Pulmonary artery endothelial cell (primary cell): ENCODE measurements at places on chromosomes 6 and 20. TPM values are rescaled to one million over a fixed set of nuclear protein-coding genes. Genes with fewer than 3 reads are reported as not detected.

- DNase-seq = no peak
These were observed 268.5 kb upstream of the FOXQ1 start for GRCh38 chr6:1043458-1043836.

GRCh38 chr6:35044761-35045421 lies 96.2 kb downstream of the TCP11 start:
- peak; percentile 88 for DNase-seq

GRCh38 chr6:2441601-2442475 lies 196.4 kb upstream of the GMDS start:
- DNase-seq = no peak

- DNase-seq = no peak
These were observed 1.2 kb downstream of the ABHD12 start for GRCh38 chr20:25389401-25389857.

DNA sequence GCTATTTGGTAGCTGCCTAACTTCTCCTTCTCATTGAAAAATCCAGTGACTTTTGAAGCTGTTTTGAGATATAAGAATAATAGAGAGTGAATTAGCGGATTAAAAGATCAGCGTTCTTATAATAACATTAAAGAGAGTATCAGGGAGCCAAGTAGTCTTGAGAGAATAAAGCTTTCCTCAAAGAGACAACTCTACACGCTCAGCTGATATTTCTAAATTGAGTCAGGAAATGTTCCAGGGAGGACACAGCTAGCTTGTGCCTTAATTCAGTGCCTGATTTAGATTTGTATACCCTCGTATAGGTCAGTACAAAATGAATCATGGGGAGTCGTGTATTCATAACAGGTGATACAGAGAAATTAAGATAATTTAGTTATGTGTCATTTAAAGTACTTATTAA lies 75.1 kb upstream of the QKI start:
- no peak for DNase-seq

DNA sequence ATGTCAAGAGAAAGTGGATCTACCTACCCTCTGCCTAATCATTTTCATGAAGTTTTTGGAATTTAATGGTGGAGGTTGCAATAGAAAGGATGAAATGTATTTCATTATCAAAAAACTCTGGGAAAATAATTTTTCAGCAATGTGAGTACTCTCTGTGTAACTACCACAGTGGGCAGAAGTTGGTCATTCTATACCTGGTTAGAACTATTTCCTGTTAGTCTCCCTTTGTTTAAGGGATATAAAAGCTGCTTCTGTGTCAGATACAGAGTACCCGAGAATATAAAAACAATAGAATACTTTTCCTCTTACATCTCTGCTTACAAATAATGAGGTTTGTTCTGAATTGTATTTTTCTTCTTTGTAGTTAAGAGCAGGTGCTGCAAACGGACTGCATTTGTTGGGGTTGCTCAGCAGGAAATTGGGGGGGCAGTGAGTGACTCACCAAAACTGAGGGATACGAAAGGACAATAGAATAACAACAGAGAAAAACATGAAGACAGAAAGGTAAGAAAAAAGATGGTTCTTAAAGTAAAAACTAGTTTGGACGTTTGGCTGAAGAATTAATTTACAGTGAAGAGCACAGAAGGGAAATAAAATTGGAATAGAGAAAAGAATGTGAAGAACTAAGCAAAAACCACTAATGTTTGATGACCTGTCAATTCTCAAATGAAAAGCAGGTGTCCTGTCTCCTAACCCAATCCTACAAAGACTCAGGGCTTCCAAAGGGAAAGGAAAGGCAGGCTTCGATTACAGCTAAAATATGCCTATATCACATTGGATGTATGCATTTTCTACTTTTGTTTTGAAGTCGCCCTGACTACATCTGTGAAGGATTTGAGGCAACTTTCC lies 703.1 kb downstream of the RFPL4B start:
- DNase-seq = peak; percentile 70

The RAET1E gene
- total RNA-seq = under 0.01 and 0.07 TPM in 2 replicates

The TSBP1 gene
- total RNA-seq = not detected in 2 replicates

The NRSN2 gene
- 15.2 and 19.0 TPM in 2 replicates for total RNA-seq

The ANKRD66 gene
- total RNA-seq = not detected in 2 replicates

The SNAP25 gene
- 0.25 TPM in 1 of 2 replicates, not detected in the other for total RNA-seq

The RIPOR3 gene
- under 0.01 TPM in 1 of 2 replicates, not detected in the other for total RNA-seq
